NCI-H1417 treated with DMSO at 0.1 percent for 48 hours (cell line): ENCODE measurements at places on chromosomes 12 and 14.

DNA sequence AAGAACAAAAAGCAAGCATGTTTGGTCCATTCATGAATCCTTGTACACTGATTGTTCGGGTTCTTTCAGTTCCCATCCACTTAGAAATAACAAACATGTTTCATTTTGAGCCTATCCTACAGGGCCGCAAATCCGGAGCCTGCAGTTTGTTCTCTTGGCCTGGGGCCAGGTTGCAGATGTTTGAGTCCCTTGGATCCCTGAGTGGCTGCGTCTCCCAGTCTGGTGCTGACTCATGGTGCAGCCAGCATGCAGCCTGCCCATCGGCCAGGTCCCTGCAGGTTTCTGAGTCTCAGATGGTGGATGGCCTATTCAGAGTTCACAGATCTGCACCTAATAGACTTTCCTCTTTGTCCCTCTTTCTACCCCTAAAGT, 1.9 kb upstream of the DYNC1H1 start:
- peak; percentile 50 for DNase-seq

- no peak for DNase-seq
These were observed 8.7 kb downstream of the TESPA1 start for GRCh38 chr12:54975875-54976274.

DNA sequence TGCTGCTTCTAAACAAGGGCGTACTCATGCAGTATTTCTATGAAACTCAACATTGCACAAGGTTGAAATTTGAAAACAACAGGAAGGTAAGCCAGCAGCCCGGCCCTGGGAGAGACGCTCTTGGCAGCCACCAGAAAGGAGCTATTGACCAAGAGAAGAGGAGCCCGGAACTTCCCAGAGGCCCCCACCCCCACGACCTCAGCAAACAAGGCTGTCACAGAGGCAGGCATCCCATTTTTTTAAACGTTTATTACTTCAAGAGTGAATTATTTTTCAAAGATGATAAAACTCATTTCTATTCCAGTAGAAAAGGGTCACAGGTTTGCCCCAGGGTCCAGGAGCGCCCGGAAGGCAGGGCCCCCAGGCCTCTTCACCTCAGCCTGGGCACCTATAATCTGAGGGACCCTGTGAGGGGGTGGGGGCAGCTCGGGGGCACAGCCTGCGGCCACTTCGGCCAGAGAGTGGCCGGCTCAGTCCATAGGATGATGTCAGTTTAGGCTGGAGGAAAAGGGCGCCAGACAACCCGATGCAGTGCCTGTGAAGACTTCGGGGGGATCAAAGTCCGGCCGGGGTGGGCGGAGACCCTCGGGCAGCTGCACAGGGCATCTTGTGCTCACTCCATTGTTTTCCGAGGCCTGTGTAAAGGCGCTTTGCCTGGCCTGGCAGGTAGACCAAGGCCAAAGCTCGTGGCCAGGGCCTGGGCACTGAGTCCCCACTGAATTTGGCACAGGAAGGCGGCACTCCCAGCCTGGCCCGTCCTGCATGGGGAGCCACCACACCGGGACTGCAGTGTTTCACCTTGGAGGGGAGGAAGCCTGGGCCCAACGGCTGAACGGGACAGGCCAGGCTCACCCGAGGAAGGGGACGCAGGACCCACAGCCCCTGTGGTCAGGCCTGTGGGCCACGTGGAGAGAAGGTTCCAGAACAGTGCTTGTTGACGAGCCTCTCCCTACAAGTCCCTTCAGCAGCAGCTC, 86.0 kb downstream of the SCARB1 start:
- DNase-seq, result no peak

DNA sequence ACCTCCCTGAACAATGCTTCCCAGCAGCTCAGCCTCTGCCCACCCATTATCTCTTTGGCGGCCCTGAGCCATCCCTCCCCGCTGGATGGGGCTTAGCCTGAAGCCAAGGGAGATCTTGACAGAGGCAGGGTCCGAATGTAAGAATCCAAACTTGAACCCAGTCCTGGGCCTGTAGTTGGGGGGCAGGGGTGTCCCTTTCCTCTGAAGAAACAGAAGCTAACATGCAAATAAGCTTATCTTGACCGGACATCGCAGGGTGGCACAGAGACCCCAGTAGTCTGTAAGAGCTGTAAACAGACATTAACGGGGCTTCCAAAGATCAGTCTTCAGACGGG, 6.0 kb downstream of the DLK1 start:
- DNase-seq, result no peak

GRCh38 chr14:100890061-100890850, 13.3 kb downstream of the RTL1 start:
- no peak for DNase-seq

GRCh38 chr12:99736760-99737269, 89.3 kb downstream of the GARIN6 start:
- no peak for DNase-seq

GRCh38 chr12:104626069-104626837, 169.5 kb downstream of the CHST11 start:
- DNase-seq, result no peak

- DNase-seq, result no peak
These were observed 20.1 kb downstream of the STX2 start for GRCh38 chr12:130818635-130819576.

- no peak for DNase-seq
These were observed 176.3 kb upstream of the PARP11 start for GRCh38 chr12:4049298-4050080.

DNA sequence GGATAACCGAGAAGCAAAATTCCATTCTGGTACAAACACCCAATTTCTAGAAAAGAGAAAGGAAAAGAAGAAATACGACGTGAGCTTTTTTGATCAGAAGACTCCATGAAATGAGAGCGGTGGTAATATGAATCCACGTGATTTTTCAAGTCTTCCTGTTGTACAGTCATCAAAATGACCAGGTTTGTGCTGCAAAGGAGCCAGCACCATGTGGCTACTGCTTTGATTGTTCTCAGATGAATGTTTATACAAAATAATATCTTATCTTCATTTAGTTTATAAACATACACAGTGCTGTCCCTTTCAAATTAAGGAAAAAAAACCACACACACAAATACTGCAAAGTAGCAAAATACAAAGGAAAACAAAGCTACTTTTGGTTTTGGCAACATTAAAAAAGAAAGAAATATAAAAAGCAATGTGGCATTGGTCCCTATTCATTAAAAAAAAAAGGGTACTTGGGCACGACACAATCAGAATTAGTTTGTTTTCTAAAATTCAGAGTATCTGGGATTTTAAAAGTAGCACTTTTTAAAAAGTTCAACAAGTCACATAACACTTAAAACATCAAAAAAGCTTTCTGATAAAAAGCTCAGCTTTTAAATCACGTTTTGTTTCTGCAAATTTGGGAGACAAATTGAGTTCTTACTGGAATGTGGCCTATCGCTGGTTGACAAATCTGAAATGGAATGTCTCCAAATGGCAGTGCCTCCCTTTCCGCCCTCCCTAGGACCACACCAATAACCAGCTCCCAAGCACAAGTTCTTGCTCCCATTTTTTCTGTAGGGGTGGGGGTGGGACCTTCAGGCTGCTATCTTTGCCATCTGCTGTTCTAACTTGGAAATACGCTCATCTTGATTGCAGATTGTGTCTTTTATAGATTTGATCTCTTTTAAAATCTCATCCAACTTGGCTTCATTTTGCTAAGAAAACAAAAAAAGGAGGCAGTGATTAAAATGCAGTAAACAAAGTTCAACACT, 13.2 kb upstream of the SELPLG start:
- DNase-seq, result no peak

DNA sequence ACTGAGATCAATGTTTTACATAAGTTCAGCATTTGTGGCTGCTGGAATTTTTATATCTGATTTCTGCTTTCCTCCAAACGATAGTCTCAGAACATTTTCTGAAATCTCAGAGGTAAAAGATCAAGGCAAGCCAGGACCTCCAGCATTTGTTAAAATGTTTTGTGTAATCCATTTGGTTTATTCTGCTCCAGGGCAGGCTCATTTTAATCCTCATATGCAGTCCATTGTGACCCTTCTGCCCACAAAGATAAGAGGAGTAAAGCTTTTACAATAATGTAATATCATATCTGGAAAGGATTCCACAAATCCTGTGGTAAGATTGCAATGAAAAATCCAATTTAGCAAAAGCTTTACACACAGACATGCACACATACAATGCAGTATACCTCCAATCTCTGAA, 55.3 kb upstream of the KCNH5 start:
- DNase-seq, result no peak

DNA sequence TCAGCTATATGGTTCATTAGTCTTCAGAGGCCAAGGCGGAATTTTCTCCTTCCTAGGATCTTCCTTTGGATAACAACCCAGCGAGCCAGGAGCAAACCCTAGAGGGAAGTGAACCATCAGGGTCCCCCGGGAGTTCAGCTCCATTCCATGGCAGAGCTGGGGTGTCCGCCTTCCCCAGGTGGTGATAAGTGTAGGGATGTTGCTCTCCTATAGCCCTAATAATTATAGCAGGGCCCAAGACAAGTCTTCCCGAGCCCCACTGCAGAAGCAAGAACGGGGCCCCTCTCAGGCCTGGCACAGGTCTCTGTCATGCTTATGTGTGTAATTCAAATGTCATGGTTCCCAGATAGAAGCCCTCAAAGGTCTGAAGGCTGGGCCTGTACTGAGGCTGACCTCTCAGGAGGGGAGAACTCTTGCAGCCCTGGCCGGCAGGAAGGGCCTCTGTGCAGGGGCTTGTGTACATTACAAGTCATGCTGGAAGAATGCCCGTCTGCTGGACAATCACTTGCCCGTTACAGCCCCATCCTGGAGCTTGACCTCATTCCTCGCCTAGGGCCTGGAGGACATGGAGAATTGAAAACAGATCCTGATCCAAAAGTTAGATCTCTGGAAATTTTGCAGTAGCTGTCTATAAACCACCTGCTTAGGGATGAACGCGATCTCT, 17.3 kb downstream of the LRTM2 start:
- DNase-seq, result no peak

GRCh38 chr12:10771132-10771733, 31.2 kb downstream of the TAS2R7 start:
- peak; percentile 13 for DNase-seq

DNA sequence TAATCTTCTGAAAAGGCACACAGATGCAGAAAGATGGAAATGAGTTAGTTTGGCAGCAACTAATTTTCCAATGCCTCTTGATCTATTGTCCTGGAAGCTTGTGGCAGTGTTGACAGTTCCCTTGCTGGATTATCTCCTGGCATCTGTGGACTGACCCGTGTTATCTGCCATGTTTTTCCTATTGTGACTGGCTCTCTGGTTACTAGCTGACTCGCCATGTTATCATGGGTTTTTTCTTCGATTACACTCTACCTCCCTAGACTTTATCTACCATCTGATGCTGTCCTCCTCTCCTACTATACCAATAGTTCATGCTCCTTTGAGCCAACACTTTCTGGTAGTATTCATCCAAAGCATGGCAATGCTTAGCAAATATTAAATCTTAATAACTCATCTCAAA, 63.3 kb upstream of the FLRT2 start:
- no peak for DNase-seq

GRCh38 chr12:74488134-74488533, 49.5 kb upstream of the ATXN7L3B start:
- no peak for DNase-seq

- DNase-seq, result no peak
These were observed 251.5 kb upstream of the LMO3 start for GRCh38 chr12:16857456-16857923.

DNA sequence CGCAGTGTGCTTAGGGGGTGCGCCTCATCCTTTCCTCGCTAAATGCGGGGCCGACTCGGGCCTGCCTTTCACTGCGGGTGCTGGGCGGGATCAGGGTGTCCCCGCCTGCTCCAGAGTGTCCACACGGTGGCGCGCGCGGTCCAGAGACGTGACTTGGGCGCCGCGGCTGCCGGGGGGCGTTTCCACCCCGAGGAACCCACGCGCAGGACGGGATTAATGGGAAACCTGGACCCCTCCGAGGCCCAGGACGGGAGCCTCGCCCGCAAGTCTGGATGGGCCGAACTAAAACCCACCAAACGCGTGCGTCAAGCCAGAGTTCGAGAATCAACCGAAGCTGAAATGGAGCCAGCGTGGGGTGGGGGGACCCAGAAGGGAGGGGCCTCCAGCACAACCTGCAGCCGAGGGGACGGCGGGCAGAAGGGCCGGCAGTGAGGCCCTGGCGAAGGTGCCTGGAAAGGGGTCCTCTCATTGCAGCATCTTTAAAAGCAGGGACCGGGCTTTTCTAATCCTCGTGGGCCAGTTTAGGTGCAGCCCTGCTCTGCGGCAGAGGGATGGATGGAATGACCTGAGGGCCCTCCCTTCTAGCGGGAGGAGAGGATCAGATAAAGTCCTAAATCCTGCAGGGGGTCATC, 93.3 kb downstream of the NINJ2 start:
- DNase-seq, result peak; percentile 21

DNA sequence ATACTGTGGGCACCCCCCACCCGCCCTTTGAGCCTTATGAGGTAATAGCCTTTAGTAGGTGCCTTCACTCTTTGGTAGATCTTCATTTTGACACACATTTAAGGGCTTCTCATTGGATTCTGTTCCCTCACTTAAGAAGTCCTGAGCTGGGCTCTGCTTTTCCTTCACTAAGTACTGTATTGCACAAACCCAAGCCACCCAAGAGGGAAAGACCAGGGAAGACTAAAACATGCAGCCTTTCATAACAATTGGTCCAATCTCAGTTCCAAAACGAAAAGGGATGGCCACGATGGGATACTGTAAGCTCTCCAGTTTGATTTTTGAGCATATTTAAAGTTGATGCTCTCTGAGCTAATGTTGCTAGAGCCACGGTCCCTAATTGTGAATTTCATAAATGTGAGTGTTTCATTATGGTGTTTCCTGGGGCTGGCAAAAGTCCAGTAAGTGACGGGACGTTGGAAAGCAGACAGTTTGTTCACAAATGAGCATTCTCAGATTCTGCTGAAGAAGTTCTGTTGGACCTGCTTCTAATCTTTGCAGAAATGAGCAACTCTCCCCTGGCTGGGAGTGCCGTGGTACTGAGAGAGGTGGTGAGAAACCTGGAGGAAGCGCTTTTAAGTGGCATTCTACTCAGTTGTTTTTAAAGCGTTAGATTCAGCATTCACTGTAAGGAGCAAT, 9.4 kb downstream of the SSPN start:
- DNase-seq, result no peak

DNA sequence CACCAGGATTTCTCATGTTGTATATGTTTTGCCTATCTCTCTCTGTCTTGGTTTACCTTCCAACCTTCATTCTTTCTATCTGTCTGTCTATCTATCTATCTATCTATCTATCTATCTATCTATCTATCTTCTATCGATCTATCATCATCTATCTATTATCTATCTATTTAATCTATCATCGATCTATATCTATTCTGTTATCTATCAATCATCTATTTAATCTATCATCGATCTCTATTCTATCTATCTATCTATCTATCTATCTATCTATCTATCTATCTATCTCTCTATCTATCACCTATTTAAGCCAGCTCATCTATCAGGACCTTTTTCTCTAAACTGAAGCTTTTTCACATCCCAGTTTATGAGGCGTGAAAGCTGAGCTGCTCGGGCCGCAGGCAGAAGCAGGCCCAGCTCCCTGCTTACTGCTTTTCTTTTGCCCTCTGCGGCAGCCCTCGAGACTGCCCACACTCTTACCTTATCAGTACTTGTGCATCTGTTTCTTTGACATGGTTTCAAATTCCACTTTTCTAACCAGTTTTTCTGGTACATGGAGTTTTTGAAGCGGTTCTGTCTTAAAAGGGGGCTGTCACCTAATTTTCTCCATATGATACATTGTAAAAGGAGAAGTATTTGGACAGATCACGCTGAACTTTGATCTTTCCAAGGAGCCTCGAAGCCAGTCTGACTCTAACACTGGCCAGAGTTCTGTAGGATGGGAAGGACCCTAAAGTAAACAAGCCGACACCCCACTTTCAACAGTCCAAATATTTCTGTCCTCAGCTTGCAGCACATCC, 44.4 kb upstream of the GSG1 start:
- no peak for DNase-seq
